Body of pancreas (tissue), 4 donors: ENCODE measurements at places on chromosomes 2 and 18. TPM values are rescaled to one million over a fixed set of nuclear protein-coding genes. Genes with fewer than 3 reads are reported as not detected.
A peak's percentile ranks its signal among the peaks of the same experiment; 100 is the strongest.

DNA sequence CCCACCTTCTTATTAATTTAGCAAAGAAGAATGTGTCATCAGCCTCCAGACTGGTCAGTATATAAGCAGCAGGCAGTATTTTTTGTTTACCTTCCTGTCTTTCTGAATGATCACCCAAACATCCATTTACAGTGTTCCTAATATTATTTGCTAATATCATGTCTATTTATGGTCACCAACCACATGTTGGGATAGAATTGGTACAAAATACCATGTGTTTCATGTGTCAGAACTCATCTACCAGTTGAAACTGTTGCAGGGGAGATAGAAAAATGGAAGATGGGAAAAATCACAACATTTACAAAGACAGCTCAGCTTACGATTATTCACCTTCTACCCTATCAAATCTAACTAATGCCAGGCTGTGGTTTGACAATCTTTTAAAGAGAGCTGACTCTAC is 66.2 kb downstream of the ANKRD44 start:
- DNase-seq = no peak
- H3K36me3 ChIP-seq = no peaks in the 10 kb centered on the region
- no peaks in the 10 kb centered on the region for H3K27me3 ChIP-seq
- H3K27ac ChIP-seq = no peak overlapping the region

DNA sequence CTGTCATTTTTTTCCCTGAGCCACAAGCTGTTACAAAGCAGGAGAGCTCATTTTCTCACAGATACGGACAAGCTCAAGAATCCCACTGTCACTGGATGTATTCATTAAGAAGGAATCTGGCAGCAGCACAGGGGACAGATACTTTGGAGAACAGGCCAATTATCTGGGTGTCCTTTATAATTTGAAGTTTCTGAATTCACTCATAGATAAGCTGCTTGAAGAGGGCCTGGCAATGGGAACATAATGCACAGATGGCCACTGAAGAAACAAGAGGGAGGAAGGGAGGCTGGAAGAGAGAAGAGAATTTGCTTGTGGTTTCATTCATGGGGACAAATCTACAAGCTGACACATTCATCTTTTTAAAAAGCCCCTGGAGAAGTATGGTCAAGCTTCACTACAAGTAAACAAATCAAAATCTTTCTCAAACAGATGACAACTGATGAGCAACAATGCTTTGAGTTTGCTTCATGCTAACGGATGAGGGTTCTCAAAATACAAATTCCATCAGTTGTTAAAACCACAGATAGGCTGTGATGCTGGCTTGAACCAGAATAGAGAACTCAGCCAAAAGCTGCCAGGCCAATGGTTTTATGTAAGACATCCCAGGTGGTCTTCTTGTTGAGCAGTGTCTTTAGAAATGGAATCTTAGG is 11.9 kb downstream of the BCL2 start:
- peaks cover 12% of the 10 kb centered on the region for H3K4me1 ChIP-seq
- no peaks in the 10 kb centered on the region for H3K27me3 ChIP-seq
- peak overlapping the region; percentile 72 for H3K27ac ChIP-seq
- DNase-seq = peak; percentile 31

HOXD13 gene
- not detected for total RNA-seq

DNA sequence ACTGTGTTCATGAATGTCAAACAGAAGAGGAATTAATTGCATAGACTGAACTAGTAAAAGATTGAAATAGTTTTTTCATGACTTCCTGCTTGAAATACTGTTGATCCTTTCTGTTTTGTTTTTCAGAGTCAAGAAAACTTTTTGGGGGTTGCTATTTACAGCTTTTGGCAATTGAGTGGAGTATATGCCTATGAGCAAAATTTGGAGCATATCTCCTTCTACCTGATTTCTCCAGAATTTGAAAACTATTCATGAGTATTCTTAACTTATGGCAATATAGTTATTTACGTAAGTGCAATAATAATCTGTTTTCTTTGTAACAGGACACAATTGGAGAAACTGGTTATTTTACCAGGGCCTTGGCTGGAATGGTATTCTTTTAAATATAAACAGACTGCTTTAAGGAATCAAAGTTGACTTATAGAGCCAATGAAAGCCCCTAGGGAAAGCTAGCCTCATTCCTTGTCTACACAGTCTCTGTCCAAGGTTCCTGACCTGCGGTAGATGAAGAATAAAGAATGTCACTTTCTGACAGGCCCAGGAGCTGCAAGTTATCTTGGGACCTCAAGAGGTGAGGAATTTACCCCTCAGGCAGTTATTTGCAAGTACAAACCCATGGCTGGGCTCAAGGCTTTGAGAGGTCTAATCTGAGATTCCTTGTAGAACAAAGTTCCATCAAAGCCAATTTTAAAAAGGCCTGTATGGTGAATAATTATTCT is 193.5 kb upstream of the NDUFV2 start:
- no peak for DNase-seq
- H3K27ac ChIP-seq = no peak overlapping the region
- no peaks in the 10 kb centered on the region for H3K36me3 ChIP-seq
- no peaks in the 10 kb centered on the region for H3K27me3 ChIP-seq

DNA sequence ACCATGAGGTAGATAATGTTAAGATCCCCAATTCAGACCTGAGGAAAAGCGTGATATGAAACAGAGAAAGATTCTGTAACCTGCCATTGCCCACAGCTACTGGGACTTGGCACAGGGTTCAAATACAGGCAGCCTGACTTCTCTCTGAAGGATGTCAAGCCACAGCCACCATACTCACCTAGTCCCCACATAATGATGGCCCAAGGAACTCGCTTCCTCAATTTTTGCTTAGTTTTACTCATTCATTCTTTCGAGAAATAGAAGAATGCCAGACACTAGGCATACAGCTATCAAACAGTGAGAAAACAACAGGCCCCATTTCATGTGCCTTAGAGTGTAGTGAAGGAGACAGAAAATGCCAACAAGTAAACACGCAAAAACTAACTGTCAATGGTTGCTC is 980 bp upstream of the SULT1C4 start:
- H3K27ac ChIP-seq = no peak overlapping the region
- no peaks in the 10 kb centered on the region for H3K36me3 ChIP-seq
- H3K4me1 ChIP-seq = peaks cover 9% of the 10 kb centered on the region
- H3K27me3 ChIP-seq = no peaks in the 10 kb centered on the region
- no peak for DNase-seq
- H3K4me3 ChIP-seq = no peak overlapping the region

GRCh38 chr2:182117196-182117595 is 131.5 kb downstream of the PPP1R1C start:
- H3K27me3 ChIP-seq = no peaks in the 10 kb centered on the region
- no peaks in the 10 kb centered on the region for H3K36me3 ChIP-seq
- no peak for DNase-seq
- H3K4me1 ChIP-seq = no peaks in the 10 kb centered on the region

CSRNP3 gene
- 5.9 TPM for total RNA-seq

GRCh38 chr2:79984476-79984875 is 320.1 kb downstream of the LRRTM1 start:
- H3K27ac ChIP-seq = no peak overlapping the region
- DNase-seq = no peak
- H3K27me3 ChIP-seq = no peaks in the 10 kb centered on the region
- no peak overlapping the region for H3K4me3 ChIP-seq
- no peaks in the 10 kb centered on the region for H3K4me1 ChIP-seq
- no peaks in the 10 kb centered on the region for H3K36me3 ChIP-seq

- H3K27ac ChIP-seq = no peak overlapping the region
- no peaks in the 10 kb centered on the region for H3K36me3 ChIP-seq
- peaks cover 6% of the 10 kb centered on the region for H3K4me1 ChIP-seq
- H3K27me3 ChIP-seq = no peaks in the 10 kb centered on the region
Observed at GRCh38 chr2:178197791-178198190, 3.5 kb downstream of the OSBPL6 start.

TRABD2A gene
- total RNA-seq = 0.52 TPM

GRCh38 chr2:71971493-71971892 is 176.2 kb downstream of the CYP26B1 start:
- no peaks in the 10 kb centered on the region for H3K36me3 ChIP-seq
- no peaks in the 10 kb centered on the region for H3K27me3 ChIP-seq
- H3K4me1 ChIP-seq = no peaks in the 10 kb centered on the region
- no peak overlapping the region for H3K4me3 ChIP-seq
- DNase-seq = no peak

DNA sequence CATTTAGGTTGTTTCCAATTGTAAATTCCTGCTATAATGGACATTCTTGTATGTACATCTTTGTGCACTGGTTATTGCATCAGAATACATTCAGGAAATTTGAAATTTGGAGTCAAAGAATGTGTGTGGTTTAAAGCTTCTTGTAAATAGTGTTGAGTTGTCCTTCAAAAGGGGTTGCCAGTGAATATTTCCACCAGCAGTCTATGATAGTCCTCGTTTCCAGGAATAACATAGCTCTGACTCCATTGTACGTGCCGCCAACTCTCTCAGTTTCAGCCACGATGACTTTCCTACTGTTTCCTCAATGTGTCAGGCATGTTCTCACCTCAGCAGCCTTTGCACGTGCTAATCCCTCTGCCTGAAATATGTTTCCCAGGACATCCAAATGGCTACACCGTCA is 10.9 kb upstream of the HS6ST1 start:
- DNase-seq = no peak
- no peak overlapping the region for H3K4me3 ChIP-seq
- no peaks in the 10 kb centered on the region for H3K36me3 ChIP-seq
- H3K4me1 ChIP-seq = peaks cover 13% of the 10 kb centered on the region

LDAH gene
- 10.6 TPM for total RNA-seq

POTEC gene
- total RNA-seq = 4.0 TPM

SKA1 gene
- 0.52 TPM for total RNA-seq

DNA sequence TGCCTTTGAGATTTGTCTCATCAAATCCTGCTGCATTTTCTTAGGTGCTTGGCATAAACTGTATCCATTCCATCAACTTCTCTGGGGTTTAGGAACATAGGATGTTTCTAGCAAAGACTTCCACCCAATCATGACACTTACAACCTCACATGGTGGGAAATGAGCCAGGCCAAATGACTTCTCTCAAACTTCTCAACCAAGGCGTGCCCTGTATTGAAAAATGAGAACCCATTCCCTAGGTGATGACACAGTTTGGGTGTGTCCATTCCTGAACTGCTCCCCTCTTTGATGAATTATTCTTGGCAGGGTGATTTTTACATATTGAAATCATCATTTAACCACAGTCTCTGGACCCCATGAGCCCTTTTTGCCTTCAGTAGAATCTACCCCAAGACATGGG is 161.1 kb downstream of the EN1 start:
- H3K36me3 ChIP-seq = no peaks in the 10 kb centered on the region
- DNase-seq = no peak
- H3K4me3 ChIP-seq = no peak overlapping the region
- no peaks in the 10 kb centered on the region for H3K27me3 ChIP-seq
- no peaks in the 10 kb centered on the region for H3K4me1 ChIP-seq

LDLRAD4 gene
- 35.9 TPM for total RNA-seq

DNA sequence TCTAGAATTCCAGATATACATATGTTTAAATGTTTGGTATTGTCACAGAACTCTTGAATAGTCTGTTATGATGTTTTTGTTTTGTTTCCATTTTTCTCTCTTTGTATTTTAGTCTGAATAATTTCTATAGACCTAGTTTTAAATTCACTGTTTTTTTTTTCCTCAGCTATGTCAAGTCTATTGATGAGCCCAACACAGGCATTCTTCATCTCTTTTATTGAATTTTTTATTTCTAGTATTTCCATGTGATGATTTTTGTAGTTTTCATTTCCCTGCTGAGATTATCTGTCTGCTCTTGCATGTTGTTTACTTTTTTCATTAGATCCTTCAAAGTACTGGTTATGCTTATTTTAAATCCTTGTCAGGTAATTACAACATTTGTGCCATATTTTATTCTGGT is 254.7 kb downstream of the C1D start:
- no peak overlapping the region for H3K27ac ChIP-seq
- peaks cover 14% of the 10 kb centered on the region for H3K4me1 ChIP-seq
- H3K4me3 ChIP-seq = no peak overlapping the region
- H3K36me3 ChIP-seq = no peaks in the 10 kb centered on the region
- no peak for DNase-seq

DNA sequence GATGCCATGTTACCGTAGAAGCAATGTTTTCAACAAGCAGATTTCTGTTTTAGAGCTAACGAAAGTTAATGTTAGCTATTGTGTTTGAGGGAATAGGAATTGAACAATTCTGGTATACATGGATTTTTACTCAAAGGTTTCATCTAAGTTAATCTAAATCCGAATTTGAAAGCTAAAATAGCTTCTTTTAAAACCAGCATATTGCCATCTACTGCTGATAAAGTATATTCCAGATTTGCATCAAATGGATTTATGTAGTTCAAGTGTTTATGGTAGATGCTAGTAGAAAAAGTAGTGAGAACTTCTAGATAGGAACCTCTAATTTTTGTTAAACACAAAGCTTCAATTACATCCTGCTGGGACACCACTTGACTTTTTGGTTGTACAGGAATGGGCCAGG is 1569.5 kb upstream of the NXPH2 start:
- H3K27me3 ChIP-seq = no peaks in the 10 kb centered on the region
- H3K36me3 ChIP-seq = no peaks in the 10 kb centered on the region
- no peak for DNase-seq
- H3K27ac ChIP-seq = no peak overlapping the region

FAM228A gene
- not detected for total RNA-seq

GRCh38 chr2:40165509-40165844 is 286.4 kb downstream of the SLC8A1 start:
- no peaks in the 10 kb centered on the region for H3K4me1 ChIP-seq
- H3K27me3 ChIP-seq = no peaks in the 10 kb centered on the region

DNA sequence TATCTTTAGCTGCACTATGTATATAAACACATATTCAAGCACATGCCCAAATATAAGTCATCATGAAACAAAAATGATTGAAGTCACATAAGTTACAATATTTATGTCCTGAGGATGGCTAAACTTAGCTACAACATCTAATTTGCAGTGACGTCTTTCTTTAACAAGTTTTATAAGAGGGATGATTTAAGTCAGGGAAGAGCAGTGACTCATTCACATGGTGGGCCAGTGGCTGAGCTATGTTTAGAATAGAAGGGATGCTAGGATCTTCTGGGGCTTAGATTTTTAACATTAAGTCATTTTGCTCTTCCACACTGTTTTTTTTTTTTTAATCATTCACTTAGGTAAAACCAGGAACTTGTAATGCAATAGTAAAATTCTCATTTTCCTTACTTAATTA is 22.3 kb downstream of the ADCYAP1 start:
- H3K4me3 ChIP-seq = no peak overlapping the region

GRCh38 chr2:158202161-158202815 is 100.6 kb downstream of the UPP2 start:
- H3K36me3 ChIP-seq = no peaks in the 10 kb centered on the region
- H3K4me1 ChIP-seq = no peaks in the 10 kb centered on the region
- H3K4me3 ChIP-seq = no peak overlapping the region
- no peak overlapping the region for H3K27ac ChIP-seq
- DNase-seq = no peak
- no peaks in the 10 kb centered on the region for H3K27me3 ChIP-seq

PARD3B gene
- 15.0 TPM for total RNA-seq

DNA sequence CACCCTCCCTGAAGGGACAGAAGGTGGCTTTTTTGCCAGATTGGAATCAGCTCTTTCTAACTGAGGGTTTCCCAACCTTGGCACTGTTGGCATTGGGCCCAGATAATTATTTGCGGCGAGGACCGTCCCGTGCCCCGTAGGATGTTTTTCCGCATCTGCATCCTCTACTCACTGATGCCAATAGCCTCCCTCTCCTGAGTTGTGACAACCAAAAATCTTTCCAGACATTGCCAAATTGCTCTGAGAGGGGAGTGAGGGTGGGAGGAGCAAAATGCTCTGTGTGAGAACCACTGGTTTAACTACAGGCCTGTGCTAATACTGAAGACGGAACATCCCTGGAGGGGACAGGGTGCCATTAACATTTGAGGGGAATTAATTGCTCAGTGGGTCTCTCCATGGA is 33.6 kb upstream of the GLI2 start:
- no peaks in the 10 kb centered on the region for H3K36me3 ChIP-seq
- DNase-seq = no peak
- no peak overlapping the region for H3K27ac ChIP-seq
- H3K27me3 ChIP-seq = no peaks in the 10 kb centered on the region
